ENCODE measurements at places on chromosomes 13 and 19.

GRCh38 chr19:37564624-37565369 lies 29.8 kb downstream of the ZNF571 start:
- DNase-seq, result peak; percentile 15

DNA sequence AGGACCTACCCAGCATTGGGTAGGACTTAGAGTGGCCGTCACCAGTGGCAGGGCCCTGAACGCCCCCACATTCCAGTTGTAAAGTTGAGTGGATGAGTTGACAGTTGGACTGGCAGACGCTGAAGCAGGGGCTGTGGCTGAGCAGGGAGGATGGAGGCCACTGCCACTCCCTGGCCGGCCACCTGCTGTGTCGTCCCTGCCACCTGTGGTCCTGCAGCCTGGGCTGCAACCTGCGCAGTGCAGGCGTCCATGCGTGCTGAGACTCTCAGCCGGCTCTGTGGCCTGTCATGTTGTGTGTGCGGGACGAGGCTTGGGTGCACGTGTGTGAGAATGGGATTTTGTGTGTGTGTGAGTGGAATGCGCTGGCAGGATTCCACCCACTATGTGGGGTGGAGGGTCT lies 80.8 kb downstream of the SCGB2B2 start:
- no peak for DNase-seq

GRCh38 chr19:18657590-18658365 lies 20.9 kb downstream of the KLHL26 start:
- peak; percentile 44 for DNase-seq

DNA sequence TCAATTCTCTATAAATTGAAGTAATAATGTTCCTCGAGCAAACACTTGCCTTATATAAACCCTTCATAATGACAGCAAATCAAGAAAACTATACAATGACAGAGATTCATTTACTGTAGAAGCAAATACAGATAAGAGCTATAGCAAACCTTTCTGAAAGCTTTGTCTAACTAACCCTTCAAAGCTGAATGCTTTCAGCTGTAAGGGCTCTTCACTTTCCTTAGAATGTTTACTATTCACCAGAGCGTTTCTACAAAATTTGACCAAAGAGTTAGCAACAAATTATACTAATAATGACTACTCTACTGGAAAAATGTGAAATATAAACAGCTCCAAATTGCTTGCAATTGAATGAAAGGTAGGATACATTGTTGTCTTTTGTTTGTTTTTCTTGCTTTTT lies 218.1 kb downstream of the SLITRK5 start:
- DNase-seq, result no peak

- DNase-seq, result no peak
These were observed 325.5 kb downstream of the KCNRG start for GRCh38 chr13:50340551-50341287.

GRCh38 chr13:43054803-43055802 lies 31.7 kb downstream of the DNAJC15 start:
- DNase-seq, result peak; percentile 68

GRCh38 chr19:8237026-8237425 lies 27.9 kb downstream of the CERS4 start:
- no peak for DNase-seq

GRCh38 chr13:114282041-114282670 lies 755 bp downstream of the UPF3A start:
- peak; percentile 87 for DNase-seq

GRCh38 chr13:76965759-76966421 lies 17.6 kb downstream of the ACOD1 start:
- DNase-seq, result no peak

DNA sequence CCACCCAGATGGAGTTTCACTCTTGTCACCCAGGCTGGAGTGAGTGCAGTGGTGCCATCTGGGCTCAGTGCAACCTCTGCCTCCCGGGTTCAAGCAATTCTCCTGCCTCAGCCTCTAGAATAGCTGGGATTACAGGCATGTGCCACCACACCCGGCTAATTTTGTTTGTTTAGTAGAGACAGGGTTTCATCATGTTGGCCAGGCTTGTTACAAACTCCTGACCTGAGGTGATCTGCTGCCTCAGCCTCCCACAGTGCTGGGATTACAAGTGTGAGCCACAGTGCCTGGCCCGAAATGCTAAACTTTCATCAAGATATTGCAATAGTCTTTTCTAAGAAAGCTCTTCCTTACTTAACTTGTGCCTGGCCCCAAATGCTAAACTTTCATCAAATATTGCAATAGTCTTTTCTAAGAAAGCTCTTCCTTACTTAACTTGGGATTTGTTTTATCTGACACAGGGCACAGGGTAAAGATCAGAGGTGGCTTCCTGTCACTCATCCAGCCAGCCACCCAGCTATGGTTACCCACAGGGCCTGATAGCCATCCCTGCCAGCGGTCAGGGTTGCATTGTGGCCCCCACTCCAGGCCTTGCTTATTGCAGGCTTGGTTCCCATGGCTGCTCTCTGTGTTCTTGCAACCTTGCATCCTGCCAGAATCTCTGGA lies 352.3 kb upstream of the TMTC4 start:
- no peak for DNase-seq

- no peak for DNase-seq
These were observed 880 bp upstream of the C19orf12 start for GRCh38 chr19:29715701-29716581.

DNA sequence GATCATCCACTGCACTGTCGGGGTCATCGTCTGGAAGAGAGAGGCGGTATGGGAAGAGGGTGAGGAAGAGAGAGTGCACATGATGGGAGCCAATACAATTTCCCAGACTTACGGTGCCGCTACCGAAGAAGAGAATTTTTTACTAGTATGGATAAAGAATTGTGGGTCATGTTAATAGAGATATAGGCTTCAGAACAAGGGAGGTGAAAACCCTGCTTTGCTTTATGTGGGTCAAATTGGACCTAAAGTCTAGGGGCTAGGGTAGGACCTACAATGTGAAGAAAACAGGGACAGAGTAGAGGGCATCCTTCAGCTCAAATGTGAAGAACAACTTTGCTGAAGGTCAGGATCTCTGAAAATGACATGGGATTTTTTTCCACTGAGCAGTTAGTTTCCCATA lies 29.9 kb downstream of the UNC13A start:
- no peak for DNase-seq

DNA sequence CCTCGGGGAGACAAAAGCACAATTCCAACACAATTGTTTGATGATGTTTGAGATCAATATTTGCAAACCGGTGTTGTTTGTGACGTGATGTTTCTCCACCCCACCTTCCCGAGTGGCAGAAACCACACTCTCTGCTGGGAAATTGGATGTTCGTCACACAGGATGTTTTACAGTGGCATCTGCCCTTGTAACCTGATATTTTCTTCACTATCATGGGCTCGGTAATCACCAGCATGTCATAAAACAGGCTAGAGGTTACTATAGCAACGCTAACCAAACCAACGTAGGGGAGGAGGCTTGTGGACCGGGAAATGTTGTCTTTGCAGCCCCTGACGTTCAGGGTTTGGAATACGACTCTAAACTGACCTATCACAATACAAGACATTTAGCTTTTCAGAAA lies 454.5 kb downstream of the IRS2 start:
- DNase-seq, result no peak

DNA sequence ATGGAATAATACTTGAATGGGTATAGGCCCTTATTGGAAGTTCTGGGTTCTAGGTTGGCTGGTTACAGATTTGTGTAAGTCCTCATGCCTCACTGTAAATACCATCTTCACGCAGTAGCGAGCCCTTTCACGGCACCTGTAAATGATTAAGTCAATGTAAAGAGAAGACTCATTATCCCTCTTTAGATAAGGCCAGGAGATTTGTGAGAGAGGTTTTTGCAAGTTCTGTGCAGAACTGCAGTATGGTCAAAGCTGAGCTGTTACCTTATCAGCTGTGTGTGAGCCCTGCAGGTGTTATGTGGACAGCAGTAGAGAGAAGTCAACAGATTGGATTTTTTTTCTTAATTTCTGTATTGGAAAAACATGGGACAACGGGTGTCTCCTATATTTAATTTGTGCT lies 141.6 kb downstream of the SHISA2 start:
- no peak for DNase-seq

GRCh38 chr19:18480006-18480691 lies 41.7 kb downstream of the ELL start:
- DNase-seq, result no peak

- no peak for DNase-seq
These were observed 11.2 kb downstream of the CLASRP start for GRCh38 chr19:45050036-45050435.

DNA sequence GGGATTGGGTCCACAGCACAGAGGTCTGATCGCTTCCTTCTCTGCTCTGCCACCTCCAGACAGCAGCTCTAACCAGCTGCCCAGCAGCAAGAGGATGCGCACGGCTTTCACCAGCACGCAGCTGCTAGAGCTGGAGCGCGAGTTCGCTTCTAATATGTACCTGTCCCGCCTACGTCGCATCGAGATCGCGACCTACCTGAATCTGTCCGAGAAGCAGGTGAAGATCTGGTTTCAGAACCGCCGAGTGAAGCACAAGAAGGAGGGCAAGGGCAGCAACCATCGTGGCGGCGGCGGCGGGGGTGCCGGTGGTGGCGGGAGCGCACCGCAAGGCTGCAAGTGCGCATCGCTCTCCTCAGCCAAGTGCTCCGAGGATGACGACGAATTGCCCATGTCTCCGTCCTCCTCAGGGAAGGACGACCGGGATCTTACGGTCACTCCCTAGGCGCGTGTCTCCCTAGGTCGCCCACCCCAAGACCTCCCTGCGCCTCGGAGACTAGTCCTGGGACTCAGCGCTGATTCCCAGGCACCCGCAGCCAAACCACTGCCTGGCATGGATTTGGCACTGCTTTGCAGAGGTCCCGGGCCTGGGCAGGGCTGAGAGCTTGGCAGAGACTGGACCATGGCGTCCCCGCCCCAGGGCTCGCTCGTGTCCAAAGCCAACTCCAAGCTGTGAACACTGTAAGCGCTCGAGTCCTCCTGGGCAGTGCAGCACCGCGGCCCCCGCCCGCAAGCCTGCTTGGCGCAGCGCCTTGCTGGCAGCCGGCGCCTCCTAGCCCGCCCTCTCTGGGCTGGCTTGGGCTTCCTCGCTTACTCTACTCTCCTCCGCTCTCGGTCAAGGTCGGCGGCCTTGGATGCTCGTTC lies 1.5 kb downstream of the GSX1 start:
- peak; percentile 22 for DNase-seq

DNA sequence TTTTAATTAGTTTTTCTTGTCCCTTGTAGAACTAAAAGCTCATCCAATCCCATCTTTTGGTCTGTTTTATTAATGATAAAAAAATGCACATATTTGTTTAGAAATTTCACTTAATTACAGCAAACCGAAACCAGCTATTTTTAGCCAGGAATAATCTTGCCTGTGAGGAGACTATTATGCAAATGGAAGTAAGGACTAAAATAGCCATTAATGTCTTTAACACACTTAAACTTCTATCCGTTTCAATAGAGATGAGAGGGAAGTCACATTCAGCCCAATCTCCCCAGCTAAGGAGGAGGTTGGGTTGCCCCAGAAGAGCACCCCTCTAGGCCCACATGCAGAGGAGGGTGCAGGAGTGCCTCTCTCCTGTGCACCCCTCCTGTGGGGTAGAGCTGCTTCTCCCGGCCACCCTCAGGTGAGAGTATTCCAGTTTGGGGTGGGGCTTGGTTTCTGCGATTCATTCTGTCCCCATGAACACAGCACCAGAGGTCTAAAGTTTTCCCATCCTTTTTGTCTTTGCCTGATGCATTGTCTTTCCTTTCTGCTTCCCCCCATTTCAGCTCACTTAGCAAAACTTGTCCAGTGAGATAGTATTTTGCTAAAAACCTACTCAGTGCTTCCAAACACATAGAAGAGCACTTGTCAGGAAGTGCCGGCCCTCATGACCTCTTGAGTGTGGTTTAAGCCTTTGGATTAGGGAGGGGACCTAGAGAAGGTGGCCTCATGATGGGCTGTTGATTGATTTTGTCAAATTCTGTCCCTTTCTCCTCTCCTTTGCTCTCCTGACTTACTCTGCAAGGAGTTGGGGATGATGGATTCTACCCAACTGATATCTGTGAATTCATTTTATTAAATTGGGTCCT lies 28.2 kb downstream of the FGF9 start:
- no peak for DNase-seq

DNA sequence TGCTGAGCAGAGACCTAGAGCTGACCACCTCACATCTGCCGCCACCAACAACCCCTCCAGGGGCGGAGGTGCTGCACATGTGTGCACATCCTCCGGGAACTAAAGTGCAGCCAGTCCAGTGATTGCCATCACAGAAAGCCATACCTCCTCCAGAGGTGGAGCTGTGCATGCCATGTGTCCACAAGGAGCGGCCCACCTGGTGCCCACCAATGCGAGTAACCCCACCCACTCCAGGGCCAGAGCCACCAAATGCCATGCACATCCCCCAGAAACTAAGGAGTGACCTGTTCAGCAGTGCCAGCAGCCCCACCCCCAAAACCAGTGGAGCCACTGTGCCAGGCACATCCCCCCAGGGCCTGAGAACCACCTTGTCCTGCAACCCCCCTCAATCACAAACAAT lies 557.9 kb downstream of the UQCRFS1 start:
- DNase-seq, result no peak

GRCh38 chr19:32392901-32393300 lies 12.7 kb upstream of the DPY19L3 start:
- DNase-seq, result no peak

DNA sequence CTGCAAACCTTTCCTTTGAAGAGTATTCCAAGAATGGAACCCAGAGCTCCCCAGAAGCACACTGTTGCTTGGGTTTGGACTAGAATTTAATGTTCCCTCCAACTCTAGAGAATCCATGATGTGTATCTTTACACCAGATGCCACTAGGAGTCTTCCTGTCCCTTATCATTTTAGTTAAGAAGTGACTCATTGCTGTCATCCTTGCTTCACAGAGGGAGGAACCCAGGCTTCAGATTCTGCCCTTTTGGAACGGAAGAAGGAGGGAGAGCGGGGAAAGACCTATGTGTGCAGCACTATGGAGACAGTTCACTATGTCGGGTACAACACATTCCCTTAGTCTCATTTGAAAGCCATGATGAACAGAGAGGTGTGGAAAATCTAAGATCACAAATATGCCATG lies 2.1 kb upstream of the ATP12A start:
- no peak for DNase-seq
